ENCODE measurements at places on chromosomes 11 and 22. TPM values are rescaled to one million over a fixed set of nuclear protein-coding genes. Genes with fewer than 3 reads are reported as not detected.
A peak's percentile ranks its signal among the peaks of the same experiment; 100 is the strongest.

DNA sequence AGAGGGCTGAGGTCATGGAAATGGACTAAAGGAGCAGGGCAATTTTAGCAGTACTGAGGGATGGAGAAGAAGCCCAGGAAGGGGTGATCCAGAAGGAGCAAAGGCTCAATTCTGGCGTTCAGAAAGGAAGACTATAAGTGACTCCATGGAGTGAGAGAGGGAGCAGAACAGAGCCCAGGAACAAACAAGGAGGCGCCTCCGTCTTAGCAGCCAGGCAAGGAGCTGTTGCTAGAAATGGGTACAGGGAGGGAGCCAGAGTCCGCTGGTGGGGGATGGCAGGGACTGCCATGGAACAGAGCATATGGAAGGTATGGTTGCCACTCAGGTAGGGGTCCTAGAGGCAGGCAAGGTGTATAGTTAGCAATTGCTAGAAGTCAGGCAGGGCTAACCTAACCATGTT lies 20.5 kb upstream of the STK33 start:
- no peak for DNase-seq

- DNase-seq = no peak
Observed at GRCh38 chr11:17601256-17601671, 54.2 kb downstream of the OTOG start.

The KRTAP5-2 gene
- polyA plus RNA-seq = not detected

GRCh38 chr11:563066-563811 lies 2.5 kb downstream of the RASSF7 start:
- DNase-seq = no peak

DNA sequence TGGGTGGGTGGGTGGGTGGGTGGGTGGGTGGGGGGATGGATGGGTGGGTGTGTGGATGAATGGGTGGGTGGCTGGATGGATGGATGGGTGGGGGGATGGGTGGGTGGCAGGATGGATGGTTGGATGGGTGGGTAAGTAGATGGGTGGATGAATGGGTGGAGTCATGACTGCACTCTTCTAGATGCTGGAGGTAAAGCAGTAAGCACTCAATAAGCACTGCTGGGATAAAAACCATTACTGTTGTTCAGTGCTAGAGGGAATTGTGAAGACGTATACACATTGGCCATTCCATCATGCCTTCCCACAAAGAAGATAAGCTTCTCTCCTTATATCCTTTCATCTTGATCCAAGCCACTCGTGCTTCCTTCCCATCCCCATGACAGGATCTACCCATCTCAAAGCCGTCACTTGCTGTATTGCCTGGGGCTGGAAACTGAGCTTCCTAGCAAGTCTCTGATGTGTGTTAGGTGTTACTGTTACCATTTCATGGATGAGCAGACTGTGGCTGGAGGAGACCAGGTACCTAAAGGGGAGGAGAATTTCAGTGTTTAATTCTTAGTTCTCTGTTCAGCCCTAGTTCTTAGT lies 74.8 kb downstream of the MICAL2 start:
- no peak for DNase-seq

- no peak for DNase-seq
Observed at GRCh38 chr22:29158546-29158945, 47.1 kb upstream of the EMID1 start.

DNA sequence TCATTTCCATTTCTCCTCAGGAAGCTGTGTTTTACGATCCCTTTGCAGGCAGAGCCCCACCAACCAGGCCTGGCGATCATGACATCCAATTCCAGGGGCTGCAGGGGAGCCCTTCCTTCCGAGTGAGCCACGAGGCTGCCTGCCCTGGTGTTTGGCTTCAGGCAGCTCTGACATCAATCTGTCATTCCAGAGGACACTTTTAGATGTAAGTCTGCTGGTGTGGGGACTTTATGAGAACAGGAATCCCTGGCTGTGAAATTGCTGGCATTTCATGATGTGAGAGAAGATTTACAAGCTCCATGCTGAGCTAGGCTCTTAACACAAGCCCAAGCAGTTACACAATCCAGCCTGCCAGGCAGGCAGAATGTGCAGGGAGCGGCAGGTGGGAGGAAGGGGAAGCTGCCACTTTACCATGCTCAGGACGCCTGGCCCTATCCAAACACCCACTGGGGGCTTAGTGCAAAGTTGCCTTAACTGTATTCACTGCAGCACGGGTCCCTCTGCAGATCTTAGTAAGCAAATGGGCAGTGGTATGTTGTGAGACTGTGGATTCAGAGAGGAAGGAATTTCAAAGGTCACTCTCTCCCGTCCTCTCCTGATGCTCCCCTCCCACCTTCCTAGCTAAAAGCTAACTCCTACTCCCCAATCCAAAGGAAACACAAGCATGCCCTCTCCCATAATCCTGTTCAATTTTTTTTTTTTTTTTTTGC lies 43.4 kb upstream of the MICAL2 start:
- DNase-seq = peak; percentile 23

DNA sequence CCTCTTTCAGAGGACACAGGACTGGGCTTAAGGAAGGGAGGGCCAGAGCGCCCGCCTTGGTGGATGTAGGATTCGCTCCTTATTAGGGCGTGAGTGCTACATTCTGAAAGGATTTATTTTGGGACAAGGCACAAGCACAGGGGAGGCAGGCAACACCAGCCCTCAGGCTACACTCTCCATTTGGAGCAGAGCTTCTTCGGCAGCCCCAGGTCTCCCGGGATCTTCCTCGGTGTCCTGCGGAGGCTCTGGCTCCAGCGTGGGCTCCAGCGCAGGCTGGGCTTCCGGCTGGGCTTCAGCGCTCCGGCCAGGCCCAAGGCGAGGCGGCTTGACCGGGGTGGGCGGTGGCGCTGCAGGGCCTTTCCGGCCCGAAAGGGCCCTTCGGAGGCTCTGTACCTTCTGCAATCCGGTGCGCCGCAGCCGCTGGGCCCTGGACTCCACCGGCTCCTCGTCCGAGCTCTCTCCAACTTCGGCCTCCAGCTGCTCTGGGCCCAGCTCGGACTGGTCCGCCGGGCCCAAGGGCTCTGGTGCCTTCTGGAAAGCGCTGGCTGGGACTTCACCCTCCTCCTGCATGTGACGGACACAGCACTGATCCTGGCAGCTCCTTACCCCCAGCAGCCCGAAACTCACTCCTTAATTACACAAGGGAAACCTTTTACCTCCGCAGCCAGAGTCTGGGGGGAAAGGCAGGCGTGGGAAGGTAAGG lies 1.1 kb downstream of the CAVIN3 start:
- DNase-seq = no peak

The OR4D5 gene
- polyA plus RNA-seq = not detected

The CCDC116 gene
- 0.21 TPM for polyA plus RNA-seq

GRCh38 chr11:43012606-43013005 lies 299.2 kb upstream of the API5 start:
- DNase-seq = no peak

GRCh38 chr11:1059759-1060158 lies 14.9 kb upstream of the MUC2 start:
- DNase-seq = no peak

DNA sequence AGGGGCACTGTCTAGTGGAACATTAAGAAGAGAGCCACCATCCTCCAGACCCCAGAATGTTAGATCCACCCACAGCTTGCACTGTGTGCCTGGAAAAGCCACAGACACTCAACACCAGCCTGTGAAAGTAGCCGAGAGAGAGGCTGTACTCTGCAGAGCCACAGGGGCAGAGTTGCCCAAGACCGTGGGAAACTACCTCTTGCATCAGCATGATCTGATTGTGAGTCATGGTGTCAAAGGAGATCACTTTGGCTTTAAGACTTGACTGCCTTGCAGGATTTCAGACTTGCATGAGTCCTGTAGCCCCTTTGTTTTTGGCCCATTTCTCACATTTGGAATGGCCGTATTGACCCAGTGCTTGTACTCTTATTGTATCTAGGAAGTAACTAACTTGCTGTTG lies 115.9 kb upstream of the CCDC179 start:
- no peak for DNase-seq

DNA sequence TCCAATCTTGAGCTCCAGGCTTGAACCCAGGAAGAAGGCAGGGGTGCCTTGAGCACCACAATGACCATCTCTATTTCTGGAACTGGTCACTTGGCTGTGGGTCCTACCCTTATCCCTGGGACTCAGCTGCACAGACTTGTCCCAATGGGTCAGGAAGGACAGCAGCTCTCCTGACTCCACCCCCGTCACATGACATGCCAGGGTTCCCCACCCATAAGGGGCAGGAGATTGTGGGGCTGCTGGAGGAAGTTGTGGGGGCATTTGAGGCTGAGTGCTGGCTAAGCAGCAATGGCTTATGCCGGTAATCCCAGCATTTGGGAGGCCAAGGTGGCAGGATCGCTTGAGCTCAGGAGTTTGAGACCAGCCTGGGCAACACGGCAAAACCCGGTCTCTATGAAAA lies 56.2 kb downstream of the NFAM1 start:
- no peak for DNase-seq

- peak; percentile 96 for DNase-seq
Observed at GRCh38 chr11:61969838-61970662, 2.6 kb upstream of the FTH1 start.

DNA sequence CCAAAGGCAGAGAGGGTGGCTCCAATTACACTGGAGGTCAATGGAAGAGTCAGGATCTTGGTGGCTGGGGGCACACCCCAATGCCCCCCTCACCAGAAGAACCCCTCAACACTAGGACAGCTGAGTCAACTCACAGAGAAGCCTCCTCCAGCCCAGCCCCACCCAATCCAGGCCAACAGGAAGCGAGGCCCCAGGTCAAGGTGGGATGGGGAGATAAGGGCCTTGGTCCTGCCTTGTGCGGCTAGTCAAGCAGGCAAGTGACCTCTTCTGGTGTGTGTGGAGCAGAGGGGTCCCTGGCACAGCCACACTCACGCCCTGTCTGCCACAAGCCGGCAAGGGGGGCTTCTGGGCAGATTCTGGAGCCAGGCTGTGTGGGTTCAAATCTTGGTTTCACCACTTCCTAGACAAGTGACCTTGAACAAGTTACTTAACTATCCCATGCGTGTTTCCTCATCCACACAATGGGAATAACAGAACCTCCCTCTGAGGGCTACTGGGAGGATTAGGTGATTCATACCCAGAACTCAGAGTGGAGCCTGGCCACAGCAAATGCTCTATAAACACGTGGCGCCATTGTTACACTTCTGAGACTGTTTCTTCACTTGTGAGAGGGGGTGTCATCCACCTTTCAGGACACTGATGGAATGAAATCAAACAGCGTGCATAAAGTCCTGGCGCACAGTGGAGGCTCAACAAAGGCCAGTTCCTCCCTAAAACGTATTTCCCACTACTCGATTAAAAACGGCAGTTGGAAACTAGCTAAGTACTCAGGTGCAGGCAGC lies 3.2 kb downstream of the TTLL12 start:
- peak; percentile 6 for DNase-seq

The PKNOX2 gene
- polyA plus RNA-seq = not detected

The CABP7 gene
- 0.11 TPM for polyA plus RNA-seq

- no peak for DNase-seq
Observed at GRCh38 chr11:14902650-14903350, 10.8 kb upstream of the CYP2R1 start.

The OR51E1 gene
- not detected for polyA plus RNA-seq

The APOA5 gene
- polyA plus RNA-seq = not detected

DNA sequence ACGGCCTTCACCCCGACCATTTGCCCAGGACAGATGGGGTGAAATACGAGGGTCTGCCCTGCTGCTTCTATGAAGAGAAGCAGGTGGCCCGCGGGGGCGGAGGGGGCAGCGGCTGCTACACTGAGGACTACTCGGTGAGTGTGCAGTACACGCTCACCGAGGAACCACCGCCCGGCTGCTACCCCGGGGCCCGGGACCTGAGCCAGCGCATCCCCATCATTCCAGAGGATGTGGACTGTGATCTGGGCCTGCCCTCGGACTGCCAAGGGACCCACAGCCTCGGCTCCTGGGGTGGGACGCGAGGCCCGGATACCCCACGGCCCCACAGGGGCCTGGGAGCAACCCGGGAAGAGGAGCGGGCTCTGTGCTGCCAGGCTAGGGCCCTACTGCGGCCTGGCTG lies 11.2 kb downstream of the C22orf31 start:
- DNase-seq = no peak

The OR51A2 gene
- polyA plus RNA-seq = not detected

- DNase-seq = peak; percentile 6
Observed at GRCh38 chr22:28759861-28760560, 12.5 kb upstream of the CCDC117 start.

The KMT2A gene
- polyA plus RNA-seq = 3.3 TPM

DNA sequence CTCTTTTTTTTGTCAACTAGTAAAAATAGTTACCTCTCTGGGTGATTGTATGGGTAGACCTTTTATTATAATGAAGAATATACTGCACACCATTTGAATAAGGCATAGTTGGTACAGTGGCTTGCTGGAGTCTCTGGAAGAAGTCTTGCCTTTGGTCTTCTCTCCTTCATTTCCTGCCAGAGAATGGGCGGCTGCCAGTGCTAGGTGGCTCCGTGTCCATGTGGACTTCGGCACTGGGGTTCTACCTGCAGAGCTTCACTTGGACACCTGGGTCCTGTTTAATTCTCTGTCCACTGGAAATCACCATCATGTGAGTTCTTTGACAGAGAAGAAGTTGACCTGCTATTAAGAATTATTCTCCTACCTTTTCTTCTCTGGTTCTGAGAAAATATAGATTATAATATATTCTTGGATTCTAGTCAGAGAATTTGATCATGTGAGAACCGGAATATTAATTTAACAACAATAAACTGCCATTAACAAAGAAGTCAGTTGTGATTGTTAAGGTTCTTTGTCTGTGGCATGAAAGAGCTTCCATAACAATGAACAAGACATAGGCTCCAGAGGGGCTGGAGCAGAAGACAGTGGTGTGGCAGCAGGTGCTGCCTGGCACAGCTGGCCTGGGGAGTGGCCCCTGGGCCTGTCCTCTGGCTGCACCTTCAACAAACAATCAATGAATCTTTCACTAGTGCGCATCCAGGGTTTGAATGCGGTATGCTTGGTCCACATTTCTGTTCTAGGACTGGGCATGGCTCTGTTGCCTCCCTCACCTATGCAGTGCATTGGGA lies 77.5 kb downstream of the PPFIBP2 start:
- no peak for DNase-seq

- no peak for DNase-seq
Observed at GRCh38 chr11:95248666-95249467, 17.9 kb upstream of the SESN3 start.

The CLMP gene
- 0.33 TPM for polyA plus RNA-seq

The CACNA1I gene
- polyA plus RNA-seq = not detected

The INS gene
- not detected for polyA plus RNA-seq

DNA sequence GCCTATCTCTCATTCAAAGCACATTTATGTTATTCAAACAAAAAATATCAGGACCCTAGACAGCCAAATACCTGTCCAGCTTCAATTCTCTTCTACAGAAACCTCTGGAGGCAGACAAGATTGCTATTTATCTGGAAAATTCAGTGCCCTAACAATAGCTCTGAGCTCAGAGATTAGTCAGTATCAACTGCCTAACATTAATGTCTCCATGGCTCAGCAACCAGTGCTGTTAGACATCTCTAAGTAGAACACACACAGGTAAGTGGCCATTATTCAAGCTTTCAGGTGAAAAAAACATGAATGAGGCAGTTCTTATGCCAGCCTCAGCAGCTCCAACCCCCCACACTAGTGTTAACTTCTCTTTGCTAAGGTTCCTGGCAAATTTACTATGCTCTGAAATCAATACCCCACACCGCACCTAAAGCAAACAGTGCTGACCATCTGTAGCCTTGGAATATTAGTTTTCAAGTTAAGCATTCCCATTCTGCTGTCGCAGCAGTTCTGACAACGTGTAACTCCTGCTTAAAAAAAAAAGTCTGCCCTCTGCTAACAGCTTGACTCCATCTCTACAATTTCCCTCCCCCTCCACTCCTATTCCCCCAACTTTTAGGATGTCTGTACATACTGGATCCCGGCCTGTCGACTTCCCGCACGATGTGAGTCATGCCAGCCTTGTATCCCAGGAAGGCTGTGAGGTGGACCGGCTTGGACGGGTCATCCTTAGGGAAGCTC lies 1.5 kb downstream of the RPL3 start:
- peak; percentile 7 for DNase-seq
